ENCODE measurements at places on chromosomes 6 and 20.
A peak's percentile ranks its signal among the peaks of the same experiment; 100 is the strongest.

GRCh38 chr6:79702691-79703090 lies 71.6 kb downstream of the SH3BGRL2 start:
- no peak for DNase-seq

- no peak for DNase-seq
Observed at GRCh38 chr6:105785066-105785811, 300.9 kb upstream of the PRDM1 start.

GRCh38 chr20:18815194-18815942 lies 1.8 kb downstream of the SCP2D1 start:
- no peak for DNase-seq

- peak; percentile 25 for DNase-seq
Observed at GRCh38 chr20:19628570-19629134, 129.4 kb upstream of the RIN2 start.

- DNase-seq = no peak
Observed at GRCh38 chr20:16711661-16712258, 18.1 kb upstream of the SNRPB2 start.

DNA sequence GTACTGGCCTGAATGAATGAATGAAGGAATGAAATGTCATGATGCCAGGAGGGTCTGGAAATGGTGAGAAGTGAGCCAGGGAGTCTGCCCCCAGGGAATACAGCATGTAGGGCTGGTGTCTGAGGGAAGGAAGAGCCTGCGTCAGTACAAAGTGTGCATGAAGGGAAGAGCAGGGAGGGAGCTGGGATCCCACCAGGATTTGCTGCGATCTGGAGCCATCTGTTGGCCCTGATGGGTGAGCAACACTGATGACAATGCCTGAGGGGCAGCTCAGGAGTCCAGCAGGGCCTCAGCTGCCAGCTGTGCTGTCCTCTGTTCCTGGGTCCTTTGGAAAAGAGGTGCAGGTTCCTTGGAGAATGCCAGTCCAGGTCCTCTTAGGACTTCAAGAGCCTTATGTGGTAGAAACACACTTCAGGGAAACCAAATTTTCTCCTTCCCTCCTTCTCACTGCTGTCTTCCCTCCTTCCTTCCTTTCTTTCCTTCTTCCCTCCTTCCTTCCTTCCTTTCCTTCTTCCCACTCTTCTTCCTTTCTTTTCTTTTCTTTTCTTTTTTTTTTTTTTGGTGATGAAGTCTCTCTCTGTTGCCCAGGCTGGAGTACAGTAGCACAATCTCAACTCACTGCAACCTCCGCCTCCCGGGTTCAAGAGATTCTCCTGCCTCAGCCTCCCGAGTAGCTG lies 11.5 kb downstream of the BPI start:
- no peak for DNase-seq

GRCh38 chr6:138987080-138987642 lies 892 bp downstream of the REPS1 start:
- DNase-seq = no peak

DNA sequence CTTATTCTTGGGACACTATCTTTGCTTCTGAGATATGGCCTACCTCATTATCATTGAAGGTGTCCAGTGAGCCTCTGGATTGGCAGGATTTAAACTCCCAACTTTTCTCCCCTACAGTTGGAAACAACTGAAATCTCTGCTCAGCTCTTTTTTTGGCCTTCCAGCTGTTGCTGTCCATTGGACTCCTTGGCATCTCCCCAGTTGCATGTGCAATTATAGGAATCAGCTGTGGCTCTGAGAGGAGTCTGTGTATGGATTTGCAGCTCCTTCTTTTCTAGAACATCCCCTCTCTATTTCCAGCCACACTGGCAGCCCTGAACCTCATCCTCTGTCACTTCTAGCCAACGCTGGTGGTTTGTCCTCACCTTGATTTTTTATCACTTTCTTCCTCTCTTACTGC lies 21.2 kb downstream of the RAB22A start:
- DNase-seq = no peak

DNA sequence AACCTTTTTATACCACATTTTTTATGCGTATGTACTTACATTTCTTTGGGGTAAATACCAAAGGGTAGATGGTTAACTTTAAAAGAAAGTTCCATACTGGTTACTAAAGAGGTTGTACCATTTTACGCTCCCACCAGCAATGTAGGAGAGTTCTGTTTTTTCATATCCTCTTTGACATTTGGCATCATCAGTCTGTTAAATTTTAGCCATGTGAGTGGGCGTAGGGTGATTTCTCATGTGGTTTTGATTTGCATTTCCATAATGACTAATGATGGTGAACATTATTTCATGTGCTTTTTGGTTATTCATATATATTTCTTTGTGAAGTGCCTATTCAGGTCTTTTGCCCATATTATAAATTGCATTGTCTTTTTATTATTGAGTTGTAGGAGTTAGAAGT lies 194.2 kb downstream of the PRL start:
- no peak for DNase-seq

- no peak for DNase-seq
Observed at GRCh38 chr20:13119583-13119982, 101.5 kb upstream of the ISM1 start.

DNA sequence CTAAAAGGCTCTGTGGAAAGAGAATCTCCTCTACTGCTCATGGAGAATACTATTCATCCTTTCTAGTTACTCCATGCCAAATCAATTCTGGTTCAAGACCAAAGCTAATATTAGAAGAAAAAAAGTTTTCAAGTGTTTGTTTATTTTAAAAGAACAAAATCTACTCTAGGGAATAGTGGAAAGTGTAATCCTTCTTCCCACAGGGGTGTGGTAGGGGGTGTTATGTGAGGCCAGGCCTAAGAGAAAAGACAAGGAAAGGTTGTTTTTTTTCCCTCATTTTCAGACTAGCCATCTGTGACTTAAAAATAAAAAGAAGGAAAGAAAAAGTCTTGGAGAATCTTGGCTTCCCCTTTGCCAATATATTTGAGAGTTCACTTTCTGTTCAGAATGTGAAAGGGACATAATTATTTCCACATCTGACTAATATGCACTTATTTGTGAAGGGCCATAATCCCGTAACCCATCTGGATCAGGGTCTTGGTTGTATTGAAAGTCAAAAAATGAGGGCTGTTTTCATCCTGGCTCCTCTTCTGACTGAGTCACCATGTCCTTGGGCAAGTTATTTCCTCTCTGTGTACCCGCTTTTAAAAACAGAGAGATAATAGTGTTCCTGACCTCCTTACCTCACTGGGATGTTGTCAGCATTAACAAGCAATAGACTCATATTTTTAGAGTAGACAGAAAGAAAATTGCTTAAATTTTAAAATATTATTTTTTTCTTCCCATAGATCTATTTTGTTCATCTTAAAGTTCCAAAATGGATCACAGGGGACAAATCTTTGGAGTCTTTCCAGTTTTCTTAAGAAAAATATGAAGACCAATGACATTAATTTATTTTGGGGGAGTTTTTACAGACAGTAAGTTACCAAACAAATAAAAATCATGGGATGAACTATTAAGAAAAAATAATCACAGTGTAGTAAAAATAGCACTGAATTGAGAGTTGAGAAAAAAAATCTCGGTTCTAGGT lies 233.7 kb downstream of the IBTK start:
- peak; percentile 17 for DNase-seq
